ENCODE measurements at places on chromosomes 12 and 14.
A peak's percentile ranks its signal among the peaks of the same experiment; 100 is the strongest.

- no peak for DNase-seq
Measured at GRCh38 chr12:20320552-20320951, 47.8 kb upstream of the PDE3A start.

- no peak for DNase-seq
Measured at GRCh38 chr14:32417956-32418552, 89.0 kb downstream of the AKAP6 start.

DNA sequence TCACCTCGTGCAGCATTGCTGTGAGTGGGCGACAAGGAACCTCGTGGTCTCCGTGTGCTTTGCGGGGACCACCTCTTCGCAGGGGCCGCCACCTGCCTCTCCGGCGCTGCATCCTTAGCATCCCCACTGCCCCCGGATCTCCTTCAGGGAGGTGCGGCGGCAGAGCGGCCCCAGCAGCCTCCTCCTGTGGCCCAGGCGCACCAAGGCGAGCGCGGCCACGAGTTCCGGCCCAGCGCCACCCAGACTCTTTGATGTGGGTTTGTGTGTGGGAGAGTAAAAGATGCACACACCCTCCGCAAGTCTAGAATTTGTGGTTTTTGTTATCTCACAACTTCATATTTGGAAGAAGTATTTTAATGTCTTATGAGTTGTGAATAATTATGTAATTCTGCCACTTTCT lies 118.8 kb upstream of the DIO3 start:
- DNase-seq, result no peak

DNA sequence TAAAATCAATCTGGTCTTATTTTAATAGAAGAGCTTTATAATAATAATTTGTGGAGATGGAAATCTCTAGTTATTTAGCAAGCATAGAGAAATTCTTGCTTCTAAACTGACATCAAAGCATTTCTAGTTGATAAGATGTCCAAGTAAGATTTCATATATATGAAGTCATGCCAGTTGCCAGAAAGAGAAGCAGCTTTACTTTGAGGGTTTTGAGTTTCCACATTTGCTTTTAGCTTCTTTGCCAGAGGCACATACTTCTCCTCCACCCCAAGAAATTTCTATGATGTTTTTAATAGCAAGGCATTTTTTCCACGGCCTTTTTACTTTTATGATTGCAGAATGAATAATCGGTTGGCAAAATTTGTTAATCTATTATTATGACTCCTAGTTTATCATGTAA lies 24.2 kb upstream of the YAF2 start:
- no peak for DNase-seq

DNA sequence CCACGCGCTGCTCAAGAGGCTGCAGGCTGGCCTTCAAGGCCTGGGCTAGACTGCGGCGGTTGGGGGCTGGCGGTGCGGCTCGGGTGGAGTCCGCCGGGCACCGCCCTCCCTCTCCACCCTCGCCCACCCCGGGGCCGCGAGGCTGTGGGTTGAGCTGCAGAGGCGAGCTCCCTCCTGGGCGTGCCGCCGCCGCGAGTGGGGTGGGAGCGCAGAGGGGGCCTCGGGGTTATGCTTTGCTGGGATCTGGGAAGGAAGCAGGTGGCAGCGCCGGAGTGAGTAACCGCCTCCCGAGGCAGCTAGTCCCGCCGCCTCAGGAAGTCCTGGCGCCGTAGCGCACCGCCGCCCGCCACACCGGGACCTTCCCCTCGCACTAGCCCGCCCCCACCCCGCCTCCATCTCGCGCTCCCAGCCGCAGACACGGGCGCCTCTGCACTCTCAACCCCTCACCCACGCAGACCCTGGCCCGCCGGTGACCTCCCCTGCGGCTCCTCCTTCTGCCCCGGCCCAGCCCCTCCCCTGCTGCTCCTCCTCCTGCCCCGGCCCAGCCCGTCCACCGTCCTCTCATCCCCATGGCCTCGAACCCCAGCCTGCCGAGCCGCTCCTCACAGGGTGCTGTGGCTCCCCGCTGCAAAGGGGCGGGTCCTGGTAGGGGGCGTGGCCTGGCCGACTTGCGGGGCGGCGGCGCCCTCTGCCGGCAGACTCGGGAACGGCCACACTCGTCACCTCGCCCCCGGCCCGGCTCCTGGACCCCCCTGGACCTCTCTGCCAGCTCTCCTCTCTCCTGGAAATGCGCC lies 16.6 kb downstream of the TAMALIN start:
- peak; percentile 90 for DNase-seq

GRCh38 chr12:127489061-127489460 lies 777.9 kb upstream of the TMEM132C start:
- no peak for DNase-seq

DNA sequence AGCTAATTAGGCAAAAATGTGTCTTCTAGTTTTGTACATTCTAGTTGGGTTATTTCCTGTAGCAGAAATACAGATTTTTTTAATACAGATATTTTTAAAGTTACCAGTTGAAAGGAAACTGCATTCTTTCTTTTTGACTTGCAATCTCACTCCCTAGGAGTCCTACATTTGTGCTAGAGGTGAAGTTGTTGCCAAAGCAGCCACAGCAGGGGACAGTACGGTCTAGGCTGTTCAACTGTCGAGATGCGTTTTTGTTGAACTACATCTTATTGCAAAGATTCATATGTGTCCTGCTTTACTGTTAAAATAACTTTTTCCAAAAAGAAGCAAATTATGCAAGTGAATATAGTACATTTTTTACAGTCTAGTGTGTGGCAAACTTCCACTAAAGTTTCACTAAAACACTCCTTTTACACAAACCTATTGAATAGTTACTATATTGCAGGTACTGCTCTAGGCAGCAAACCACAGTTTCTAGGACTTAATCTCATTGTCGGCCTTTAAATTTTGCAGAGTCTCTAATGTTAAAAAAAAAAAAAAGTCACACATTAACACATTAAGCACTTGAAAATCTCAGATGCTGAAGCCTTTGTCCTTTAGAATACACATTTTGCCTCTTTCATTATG lies 30.2 kb upstream of the SRGAP1 start:
- no peak for DNase-seq

DNA sequence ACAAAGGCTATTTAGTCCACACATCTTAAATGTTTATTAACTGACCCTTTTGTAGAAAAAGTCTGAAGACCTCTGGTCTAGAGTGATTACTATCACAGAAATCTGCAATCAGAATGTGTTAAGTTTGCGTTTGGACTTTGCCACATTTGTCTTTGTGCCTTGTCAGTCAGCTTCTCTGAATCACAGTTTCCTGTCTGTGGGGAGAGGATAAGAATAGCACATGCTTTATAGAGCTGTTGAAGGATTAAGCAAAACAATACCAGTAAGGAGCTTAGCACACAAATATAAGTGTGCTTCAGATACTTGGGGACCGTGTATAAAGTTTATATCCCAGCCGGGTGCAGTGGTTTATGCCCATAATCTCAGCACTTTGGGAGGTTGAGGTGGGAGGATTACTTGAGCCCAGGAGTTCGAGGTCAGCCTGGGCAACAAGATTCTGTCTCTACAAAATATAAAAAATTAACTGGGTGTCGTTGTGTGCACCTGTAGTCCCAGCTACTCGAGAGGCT lies 63.0 kb upstream of the BTG1 start:
- DNase-seq, result no peak

- DNase-seq, result no peak
Measured at GRCh38 chr14:50804181-50804721, 26.7 kb downstream of the NIN start.

GRCh38 chr14:51860164-51860824 lies at the start of gene GNG2:
Gene GNG2, plus strand, starts transcription at chr14:51860612. Its CDS starts 90,067 bp downstream, at chr14:51950679.
- DNase-seq, result peak; percentile 64

DNA sequence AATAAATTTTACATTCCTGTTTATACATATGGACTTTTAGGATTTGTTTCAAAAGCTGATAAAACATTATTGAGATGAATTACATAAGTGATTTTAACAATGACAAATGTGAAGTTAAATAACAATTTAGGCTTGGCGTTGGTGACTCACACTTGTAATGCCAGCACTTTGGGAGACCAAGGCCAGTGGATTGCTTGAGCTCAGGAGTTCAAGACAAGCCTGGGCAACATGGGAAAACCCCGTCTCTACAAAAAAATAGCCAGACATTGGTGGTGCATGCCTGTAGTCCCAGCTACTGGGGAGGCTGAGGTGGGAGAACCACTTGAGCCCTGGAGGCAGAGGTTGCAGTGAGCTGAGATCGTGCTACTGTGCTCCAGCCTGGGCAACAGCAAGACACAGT lies 7.4 kb downstream of the ACOT2 start:
- DNase-seq, result peak; percentile 4

DNA sequence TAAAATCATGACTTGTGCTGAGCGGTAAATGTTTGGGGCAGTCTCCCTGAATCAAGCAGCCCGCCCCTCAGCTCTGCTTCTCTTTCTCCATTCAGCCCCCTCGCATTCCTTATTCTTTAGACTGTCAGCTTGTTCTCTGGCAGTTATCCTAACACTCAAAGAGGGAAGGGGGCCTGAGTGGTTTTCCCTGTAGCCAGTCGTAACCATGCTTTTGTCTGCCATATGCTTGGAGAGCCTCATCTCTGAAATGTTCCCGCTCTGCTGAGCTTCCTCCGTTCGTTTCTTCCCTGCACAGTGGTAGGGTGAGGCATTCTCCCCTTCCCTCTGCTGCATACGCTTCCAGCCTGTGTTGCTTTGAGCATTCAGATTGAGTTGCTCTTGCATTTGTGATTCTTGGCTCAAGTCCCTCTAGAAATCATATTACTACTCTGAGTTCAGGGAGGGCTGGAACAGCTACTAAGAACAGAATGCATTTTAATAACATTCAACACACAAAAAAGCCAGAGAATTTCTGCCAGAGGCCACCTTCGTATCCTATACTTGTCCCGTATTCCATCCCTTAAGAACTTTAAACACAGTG lies 119.7 kb downstream of the FBXL14 start:
- no peak for DNase-seq

DNA sequence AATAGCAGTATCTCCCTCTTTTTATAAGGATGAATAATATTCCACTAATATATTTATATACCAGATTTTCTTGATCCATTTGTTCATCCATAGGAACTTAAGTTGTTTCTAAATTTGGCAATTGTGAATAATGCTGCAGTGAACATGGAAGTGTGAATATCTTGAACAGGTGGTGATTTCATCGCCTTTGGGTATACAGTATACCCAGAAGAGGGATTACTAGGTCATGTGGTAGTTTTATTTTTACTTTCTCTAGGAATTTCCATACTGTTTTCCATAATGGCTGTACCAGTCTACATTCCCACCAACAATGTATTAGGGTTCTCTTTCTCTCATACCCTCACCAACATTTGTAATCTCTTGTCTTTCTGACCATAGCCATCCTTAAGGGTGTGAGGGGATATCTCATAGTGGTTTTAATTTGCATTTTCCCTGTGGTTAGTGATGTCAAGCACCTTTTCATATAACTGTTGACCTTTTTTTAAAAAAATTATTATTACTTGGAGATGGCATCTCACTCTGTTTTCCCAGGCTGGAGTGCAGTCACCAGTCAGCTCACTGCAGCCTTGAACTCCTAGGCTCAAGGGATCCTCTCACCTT lies 20.5 kb downstream of the PPHLN1 start:
- DNase-seq, result no peak

DNA sequence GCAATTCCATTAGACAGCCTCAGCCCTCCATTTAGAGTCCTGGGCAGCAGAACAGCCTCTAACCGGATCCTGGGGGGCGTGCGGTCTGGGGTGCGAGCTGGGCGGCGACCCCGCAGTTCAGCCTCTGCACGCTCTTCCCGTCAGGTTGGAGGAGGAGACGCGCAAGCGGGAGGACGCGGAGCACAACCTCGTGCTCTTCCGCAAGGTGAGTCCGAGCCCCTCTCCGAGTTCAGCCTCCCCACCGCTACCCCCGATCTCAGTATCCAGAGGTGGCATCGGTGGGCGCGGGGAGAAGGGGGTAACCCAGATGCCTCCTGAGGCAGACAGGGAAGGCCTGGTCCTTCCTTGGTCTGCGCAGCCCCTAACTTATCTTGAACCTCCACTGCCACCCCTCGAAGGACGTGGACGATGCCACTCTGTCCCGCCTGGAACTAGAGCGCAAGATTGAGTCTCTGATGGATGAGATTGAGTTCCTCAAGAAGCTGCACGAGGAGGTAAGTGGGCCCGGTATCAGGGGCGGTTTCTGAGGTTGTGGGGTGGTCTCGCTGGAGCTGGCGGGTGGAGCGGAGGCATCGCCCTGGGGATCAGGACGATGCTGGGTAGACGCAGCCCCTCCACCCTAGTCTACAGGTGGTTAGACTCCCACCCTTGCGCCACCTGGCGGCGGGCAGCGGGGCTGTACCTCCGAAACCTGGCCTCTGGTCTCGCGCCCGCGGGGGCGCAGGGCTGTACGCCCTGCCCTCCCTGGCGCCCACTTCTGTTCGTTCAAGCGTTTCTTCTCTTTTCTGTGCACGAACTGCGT lies 1.3 kb downstream of the PRPH start:
- DNase-seq, result no peak

GRCh38 chr14:103078860-103079587 lies 5.0 kb upstream of the LBHD2 start:
- DNase-seq, result no peak

- DNase-seq, result peak; percentile 76
Measured at GRCh38 chr14:75654127-75654732, 6.4 kb downstream of the ERG28 start.

- no peak for DNase-seq
Measured at GRCh38 chr12:81949416-81949815, 190.3 kb upstream of the PPFIA2 start.

DNA sequence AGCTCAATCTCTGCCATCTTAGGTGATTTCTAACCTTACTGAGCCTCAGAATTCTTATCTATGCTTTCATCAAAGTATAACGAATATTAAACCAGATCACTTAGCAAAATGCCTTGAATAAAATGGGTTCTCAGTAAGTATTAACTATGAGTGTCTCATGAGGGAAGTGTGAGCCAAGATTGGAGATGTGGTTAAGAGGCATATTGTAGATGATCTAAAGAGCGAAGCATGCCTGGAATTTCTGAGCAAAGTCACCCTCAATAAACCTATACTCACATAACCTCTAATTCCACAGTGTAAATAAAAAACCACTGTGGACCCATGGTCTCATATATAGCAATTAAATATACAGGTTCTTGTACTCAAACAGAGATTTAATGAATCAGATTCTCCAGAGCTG lies 193.1 kb upstream of the FSCB start:
- no peak for DNase-seq

- no peak for DNase-seq
Measured at GRCh38 chr12:57715786-57716185, 21.9 kb downstream of the OS9 start.

DNA sequence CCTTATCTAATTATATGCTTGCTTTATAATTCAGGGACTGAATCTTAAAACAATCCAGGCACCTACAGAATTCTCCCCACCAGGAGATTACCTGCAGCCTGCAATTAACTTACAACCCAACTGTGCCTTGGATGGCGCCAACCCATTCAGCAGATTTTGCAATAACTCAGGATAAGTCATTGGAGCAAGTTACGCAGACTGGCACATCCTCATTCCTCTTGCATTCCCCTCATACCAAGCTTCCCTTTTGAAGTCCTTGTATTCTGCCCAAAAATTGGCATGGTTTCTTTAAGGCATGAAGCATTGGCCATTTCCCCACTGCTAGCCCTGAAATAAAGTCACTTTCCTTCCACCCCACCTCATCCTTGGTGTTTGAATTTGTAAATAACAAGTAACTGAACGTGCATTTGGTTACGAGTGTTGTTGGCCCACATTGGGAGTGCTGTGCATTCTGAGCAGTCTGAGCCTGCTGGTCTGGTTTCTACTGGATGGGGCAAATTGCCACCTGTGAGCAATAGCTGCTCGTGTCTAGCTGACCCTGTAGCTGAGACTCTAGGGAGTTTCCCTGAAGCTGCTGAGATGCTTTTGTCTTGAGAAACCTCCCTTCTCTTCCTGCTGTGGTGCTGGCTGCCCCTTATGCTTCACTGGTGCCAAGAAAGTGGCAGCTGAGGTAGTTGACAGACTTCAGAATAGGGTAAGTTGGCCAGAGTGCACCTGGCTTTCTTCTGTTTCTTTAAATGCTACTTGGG lies 99.2 kb upstream of the SCAF11 start:
- no peak for DNase-seq
